ENCODE measurements at places on chromosomes 4 and X. TPM values are rescaled to one million over a fixed set of nuclear protein-coding genes. Genes with fewer than 3 reads are reported as not detected.

- no peak for DNase-seq
Observed at GRCh38 chr4:8674311-8674885, 81.8 kb downstream of the CPZ start.

- no peak for DNase-seq
Observed at GRCh38 chr4:15153662-15154061, 151.4 kb downstream of the CPEB2 start.

DNA sequence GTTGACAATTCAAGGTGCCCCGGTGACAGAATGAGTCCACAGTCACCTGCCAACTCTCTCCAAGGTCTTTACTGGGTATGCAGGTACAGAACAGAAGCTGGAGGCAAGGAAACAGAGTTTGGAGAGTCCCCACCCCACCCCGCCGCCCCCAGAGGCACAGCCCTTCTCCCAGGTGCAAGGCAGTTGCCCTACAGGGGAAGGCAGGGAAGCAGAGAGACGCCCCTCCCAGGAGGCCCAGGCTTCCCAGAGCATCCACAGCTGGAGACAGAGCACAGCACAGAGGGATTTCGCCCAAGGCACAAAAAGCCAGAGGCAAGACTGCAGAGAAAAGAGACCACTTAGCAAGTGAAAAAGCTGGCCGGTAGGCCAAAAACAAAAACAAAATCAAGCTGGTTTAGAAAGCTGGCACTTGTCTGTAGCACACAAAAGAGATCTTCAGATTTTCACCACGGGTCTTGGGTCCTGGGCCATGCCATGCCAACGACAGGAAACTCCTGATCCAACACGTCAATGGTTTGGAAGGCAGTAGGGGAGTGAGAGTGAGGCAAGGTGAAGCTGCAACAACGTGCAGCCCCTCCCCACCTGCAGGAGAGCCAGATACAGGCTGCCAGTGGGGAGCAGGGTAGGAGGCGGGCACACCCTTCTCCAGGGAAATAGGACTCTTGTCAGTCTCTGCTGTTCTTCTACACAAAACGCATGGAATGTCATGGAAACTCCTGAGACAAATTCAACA is 113.3 kb downstream of the AFAP1 start:
- no peak for DNase-seq

DNA sequence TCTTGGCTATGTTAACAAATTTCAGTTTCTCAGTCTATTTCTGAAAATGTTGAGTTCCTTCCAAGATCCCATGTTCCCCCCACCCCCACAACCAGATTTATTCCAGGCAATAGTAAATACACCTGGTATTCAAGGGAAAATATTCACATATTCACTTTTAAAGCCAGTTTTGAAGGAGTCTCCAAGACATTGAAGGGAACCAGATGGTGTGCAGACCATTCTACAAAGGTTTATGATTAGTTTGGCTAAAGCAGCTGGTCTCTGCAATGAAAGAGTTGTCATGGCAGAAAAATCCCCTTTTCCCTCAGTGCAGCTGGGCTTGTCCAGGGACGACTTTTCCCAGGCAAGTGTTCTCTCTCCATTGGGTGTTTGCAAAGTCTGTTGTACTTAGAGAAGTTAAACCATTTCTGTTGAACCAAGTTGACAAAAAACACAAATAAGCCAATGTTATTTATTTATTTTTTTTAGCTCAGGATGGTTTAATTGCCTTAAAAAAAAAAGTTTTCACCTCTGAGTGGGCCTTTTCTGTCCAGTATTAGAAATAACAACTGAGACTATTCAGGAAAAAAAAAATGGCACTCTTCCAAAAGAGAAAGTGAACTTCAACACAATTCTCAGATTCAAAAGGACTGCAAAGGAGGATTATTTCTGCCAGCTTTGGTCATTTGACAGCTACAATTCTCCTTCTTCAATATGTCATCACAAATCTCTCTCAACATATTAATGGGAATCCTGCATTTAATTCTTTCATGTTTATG is 410.6 kb downstream of the IL1RAPL1 start:
- DNase-seq = no peak

DNA sequence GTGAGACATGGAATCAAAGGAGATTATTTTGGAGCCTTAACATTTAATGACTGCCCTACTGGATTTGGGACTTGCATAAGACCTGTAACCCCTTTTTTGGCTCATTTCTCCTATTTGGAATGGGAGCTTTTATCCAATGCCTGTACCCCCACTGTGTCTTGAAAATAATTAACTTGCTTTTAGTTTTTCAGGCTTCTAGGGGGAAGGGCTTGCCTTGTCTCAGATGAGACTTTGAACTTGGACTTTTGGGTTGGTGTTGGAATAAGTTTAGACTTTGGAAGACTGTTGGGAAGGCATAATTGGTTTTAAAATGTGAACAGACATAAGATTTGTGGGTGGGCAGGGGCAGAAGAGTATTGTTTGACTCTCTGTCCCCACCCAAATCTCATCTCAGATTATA is 189.1 kb upstream of the POU3F4 start:
- DNase-seq = no peak

Gene COQ2
- 20.0 TPM for total RNA-seq

Gene TKTL2
- not detected for total RNA-seq

Gene VSIG1
- not detected for total RNA-seq

Measured in left ventricle myocardium superior (tissue), 1 donor.